ENCODE measurements at places on chromosomes 5 and 9.

GRCh38 chr5:73917433-73917832, 291.4 kb downstream of the ARHGEF28 start:
- DNase-seq: peak; percentile 89

DNA sequence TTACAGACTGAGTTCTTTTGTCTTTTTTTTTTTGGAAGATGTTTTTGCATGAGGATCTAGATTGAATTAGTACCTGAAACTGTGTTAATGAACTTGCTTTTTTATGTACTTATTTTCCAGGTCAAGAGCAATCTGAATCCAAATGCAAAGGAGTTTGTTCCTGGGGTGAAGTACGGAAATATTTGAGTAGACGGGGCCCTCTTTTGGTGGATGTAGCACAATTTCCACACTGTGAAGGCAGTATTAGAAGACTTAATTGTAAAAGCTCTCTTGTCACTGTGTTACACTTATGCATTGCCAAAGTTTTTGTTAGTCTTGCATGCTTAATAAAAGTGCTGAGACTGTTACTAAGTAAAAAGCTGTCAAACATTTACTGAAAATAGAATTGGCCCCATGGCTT, 14.5 kb downstream of the SLC23A1 start:
- DNase-seq: no peak

GRCh38 chr5:6705959-6706358, 7.3 kb upstream of the TENT4A start:
- no peak for DNase-seq

GRCh38 chr9:7970681-7971330, 171.2 kb upstream of the DMAC1 start:
- DNase-seq: no peak

DNA sequence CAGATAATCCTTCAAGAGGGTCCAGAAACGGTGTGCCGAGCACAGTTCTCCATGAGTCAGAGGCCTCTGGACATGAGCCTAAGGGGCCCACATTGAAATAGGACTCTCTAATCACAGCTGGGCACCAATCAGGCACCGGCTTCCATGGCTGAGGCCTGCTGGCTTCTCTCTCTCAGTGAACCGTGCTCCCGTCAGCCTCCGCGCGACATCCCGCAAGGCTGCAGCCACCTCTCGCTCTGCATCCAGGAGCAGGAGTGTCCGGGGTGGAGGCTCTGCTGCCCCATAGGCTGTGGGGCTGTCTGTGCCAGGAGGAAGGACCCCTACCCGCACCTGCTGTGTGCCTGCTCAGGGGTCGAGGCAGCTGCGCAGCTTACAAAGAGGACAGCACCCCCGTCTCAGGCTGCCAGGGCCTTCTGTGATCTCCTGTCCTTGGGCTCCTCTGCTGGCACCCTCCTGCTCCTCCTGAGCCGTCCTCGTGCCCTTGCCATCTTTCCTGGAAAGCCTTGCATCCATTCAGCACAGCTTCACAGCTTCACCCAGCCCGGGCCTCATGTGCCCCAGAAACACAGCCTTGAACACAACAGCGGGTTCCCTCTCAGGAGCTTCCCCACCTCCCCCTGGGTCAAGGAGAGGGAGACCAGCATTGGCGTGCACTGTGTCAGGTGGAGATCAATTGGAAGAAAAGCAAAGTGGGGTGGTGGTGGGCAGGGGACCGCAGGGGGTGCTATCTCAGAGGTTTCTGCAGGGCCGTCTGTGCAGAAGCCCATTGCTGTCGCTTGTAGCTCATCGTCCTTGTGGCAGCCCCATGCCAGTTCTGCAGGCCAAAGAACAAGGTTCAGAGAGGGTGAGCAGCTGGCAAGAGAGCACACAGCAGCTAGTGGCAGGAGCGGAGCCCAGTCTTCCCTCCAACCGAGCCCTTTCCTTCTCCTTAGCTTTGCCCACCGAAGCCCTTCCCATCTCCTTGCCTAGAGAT, 22.8 kb upstream of the FCN1 start:
- no peak for DNase-seq

GRCh38 chr5:5145651-5146529, 5.8 kb downstream of the ADAMTS16 start:
- DNase-seq: no peak

DNA sequence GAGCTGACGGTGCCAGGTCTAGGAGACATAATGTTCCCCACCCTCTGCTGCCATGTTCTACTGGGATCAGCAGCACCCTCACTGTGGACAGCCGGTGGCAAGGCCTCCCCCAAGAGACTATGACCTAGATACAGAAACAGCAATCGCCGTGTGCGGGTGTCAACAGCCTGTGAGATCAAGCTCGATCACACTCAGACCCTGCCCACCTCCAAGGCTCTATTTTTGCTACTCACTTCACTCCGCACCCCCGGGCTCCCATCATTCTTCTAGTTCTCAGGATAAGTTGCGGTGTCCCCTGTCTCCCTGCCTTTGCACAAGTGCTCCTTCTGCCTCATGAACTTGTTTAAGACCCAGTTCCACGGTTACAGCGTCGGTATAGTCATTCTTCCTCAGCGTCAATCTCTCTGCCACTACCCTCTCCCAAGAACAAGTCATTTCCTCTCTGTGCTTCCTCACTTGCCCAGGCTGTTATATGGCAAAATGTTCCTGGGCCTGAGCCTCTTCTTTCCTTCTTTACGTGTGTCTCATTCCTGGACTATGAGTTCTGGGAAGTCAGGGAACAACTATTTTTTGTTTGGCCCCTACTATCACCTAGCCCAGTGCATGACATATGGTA, 5.4 kb upstream of the DOCK8 start:
- no peak for DNase-seq

DNA sequence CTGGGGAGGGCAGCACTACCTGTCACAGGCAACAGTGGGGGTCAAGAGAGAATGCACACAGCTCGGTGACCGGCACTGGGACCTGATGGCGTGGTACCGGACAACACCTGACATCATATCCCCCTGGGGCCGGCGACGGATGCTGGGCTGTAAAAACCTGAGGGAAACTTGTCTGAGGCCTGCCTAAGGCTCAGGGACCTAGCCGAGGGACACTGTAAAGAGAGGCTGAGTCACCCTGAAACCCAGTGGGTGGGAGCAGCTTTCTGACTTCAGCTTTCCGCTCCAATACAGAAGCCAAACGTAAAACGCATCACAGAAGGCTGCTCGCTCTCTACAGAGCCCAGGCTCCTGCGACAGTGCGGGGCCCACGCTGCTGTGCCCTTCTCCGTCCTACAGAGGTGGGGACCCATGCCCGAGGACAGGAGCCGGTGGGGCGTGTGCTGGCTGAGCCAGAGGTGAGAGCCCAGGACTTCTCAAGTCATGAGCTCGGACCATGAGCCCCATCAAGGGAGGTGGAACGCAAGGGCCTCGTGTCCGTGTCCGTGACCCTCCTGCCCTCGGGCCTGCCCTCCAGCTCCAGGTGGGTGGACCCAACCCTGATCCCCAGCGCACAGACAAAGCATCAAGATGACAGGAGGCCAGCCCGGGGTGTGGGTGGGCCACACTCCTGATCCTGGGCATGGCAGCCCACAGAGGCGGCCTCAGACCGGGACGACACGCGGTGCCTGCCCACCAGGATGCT, 5.3 kb downstream of the RALGDS start:
- no peak for DNase-seq

- DNase-seq: no peak
Observed at GRCh38 chr9:7974335-7974960, 174.9 kb upstream of the DMAC1 start.

DNA sequence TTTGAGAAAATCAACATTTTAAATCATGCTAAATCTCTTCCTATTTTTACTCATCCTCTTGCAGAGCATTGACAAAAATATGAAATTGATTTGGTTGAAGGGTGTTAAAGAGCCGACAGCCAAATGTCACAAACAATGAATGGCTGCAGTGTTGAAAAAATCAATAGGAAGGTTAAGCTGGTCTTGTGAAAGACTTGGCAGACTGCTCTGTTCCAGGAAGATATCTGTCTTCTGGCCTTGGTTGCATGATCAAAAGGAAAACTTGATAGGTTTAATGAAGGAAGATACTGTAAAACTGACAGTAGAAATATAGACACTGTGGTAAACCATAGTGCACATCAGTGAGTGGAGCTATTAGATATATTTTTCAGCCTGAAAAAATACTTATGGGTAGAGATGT, 103.6 kb downstream of the PBX3 start:
- DNase-seq: no peak

DNA sequence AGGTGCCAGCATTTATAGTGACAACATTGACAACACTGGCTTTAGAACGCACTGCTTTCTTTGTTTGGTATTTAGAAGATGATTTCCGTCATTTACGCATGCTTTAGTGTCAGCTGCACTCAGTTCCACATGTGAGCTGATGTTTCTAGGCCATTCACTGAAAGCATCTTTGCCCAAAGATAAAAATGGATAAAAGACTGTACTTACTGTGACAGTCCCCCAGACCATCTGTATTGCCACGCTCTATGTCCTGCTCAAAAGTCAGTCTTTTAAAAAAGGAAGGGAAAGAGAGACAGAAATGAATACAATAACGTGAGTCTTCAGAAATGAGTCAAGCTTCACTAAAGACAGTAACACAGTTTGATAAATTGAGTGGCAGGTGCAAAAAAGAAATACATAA, 99.3 kb downstream of the SEMA6A start:
- no peak for DNase-seq

DNA sequence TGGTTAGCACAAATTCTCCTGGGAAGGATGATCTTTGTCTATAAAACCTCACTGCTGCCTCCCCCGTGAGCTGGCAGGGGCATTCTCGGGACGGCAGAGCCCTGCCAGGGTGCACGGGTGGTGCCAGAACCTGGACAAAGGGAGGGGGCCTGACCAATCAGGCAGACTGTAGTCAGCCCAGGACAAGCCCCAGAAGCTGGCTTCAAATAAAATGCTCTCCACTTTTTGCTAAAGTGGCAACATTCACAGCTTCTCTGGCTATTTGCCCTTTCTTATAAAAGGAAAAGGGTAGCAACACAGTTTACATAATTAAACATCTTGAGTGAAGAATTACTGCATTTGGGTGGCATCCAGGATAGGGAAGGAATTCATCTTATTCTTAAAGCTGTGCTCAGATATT, 14.4 kb downstream of the IL9 start:
- DNase-seq: no peak

DNA sequence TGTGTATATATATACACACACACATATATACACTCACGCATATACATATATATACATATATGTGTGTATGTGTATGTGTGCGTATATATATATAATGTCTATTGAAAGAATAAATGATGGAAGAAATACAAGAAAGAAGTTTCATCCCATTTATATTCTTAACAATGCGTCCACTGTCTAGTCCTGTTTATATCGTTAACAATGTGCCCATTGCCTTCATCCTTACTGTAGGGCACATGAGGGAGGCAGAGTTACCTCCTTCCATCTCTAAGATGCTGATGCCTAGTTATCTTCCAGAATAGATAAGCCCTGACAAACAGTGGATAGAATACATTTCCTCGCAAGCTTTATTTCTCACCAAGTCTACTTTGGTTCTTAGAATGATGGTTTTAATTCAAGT, 389.8 kb upstream of the SEMA6A start:
- DNase-seq: no peak

GRCh38 chr9:70987986-70988385, 133.4 kb downstream of the TRPM3 start:
- no peak for DNase-seq

DNA sequence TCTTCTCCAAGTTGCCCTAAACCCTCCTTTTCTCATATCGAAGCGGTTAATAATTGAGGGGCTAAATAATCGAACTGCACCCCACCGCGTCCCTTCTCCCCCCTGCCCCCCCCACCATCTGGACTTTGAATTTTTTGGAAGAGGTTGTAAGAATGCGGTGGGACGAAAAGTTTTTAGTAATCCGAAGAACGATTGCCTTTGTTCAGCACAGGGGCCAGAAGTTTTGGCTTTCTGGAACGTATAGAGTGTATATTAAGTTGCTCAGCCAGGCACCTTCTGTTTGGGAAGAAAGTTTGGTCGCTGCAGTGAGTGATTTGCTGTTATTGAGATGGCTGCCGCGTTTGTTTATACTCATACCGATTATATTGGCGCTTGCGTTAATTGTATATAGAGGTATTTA, 518 bp downstream of the ERBIN start:
- no peak for DNase-seq

DNA sequence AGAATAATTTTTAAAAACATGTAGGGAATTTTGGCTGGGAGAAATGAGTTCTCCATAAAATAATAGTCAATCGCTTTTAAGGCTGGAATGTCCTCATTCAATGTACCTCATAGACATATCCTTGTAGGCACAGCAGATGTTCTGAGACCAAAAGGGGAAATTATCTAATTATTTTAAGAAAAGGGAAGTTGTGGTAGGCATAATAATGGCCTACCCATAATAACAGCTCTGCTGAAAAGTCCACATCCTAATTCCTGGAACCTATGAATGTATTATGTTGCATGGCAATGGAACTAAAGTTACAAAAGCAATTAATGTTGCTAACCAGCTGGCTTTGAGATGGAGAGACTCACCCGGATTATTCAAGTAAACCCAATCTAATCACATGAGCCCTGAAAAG, 216.1 kb downstream of the TRIM36 start:
- DNase-seq: no peak

- DNase-seq: no peak
Observed at GRCh38 chr5:142939884-142940283, 169.7 kb downstream of the ARHGAP26 start.

- DNase-seq: no peak
Observed at GRCh38 chr5:80072103-80073073, 37.2 kb downstream of the THBS4 start.

DNA sequence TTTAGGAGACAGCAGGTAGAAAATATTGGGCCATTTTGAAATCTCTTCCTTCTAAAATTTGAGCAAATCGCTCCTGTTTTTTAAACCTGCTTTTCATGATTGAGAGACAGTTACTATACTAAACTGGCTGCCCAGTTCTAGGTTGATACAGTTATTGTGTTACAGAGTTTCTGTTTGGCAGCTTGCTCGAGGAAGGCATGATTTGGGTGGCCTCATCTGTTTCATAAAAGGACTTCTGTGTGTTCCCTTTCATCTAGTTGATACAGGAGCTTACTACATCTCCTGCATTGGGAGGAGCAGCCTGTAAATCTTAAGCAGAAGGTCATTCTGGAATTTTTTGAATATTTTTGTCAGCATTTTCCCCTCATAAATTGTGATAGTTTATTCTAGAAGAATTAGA, 14.2 kb downstream of the HSPA4 start:
- DNase-seq: no peak

DNA sequence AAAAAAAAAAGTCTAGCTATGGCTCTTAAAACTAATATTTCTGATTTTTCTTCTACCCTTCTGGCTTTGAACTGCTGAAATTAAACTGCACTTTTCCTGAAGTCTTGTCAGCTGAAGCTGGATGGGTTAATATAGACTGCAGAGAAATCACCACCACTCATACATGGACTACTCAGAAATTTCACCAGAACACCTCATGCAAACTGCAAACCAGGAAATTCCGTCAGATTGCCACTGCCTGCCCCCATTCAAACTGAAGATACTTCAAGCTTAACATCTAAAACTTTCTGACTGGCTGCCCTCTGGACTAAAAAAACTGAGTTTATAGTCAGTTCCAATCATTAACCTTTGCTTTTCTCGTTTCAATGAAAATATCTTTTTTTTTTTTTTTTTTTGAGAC, 11.6 kb upstream of the ANXA2R start:
- no peak for DNase-seq
